ENCODE measurements at places on chromosomes 12 and 14.

- no peak for DNase-seq
These were observed 323.6 kb downstream of the ZFP36L1 start for GRCh38 chr14:68469208-68469713.

DNA sequence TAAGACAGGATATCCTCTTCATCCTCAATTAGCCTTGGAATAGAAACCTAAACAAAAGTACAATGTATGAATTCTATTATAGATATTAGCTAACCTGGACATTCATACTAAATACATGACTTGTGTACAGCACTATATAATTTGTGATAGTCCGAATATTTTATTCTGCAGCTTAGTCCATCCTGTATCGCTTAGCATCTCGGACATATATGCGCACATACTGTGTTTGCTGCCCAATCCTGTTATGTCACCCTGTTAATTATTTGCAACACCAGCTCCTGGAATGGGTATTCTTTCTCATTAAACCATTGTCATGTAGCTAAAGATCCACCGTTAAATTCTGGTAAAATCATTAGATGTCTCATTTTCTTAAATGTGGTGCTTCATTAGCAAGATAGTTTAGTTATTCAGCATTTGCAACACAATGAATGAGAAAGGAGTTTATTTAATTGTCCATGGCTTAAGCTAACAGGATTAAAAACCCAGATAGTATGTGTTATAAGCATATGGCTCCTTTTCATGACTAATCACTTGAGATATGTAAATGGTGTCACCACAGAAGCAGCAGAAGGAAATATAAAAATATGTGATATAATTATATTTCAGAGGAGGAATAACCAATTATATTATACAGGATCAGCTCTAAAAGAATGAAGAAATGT, 156.0 kb upstream of the ARHGAP5 start:
- no peak for DNase-seq

- no peak for DNase-seq
These were observed 11.1 kb downstream of the BEST3 start for GRCh38 chr12:69688021-69688420.

GRCh38 chr12:7217475-7218069, 28.1 kb downstream of the PEX5 start:
- DNase-seq, result no peak

All from H4 (cell line).